Gastroesophageal sphincter (tissue), 4 donors: ENCODE measurements at places on chromosomes 1 and 21. TPM values are rescaled to one million over a fixed set of nuclear protein-coding genes. Genes with fewer than 3 reads are reported as not detected.

OLIG2 gene
- not detected for total RNA-seq

FCRL6 gene
- not detected for total RNA-seq

RORC gene
- 1.8 TPM for total RNA-seq

ZBTB18 gene
- 25.1 TPM for total RNA-seq

SLC25A34 gene
- 0.10 TPM for total RNA-seq

CD1D gene
- 1.6 TPM for total RNA-seq

TRIM62 gene
- total RNA-seq = 9.0 TPM

ADPRS gene
- 43.4 TPM for total RNA-seq

F11R gene
- total RNA-seq = 9.9 TPM
